ENCODE measurements at places on chromosomes 7 and 10. TPM values are rescaled to one million over a fixed set of nuclear protein-coding genes. Genes with fewer than 3 reads are reported as not detected.

Gene C10orf53
- not detected for total RNA-seq

DNA sequence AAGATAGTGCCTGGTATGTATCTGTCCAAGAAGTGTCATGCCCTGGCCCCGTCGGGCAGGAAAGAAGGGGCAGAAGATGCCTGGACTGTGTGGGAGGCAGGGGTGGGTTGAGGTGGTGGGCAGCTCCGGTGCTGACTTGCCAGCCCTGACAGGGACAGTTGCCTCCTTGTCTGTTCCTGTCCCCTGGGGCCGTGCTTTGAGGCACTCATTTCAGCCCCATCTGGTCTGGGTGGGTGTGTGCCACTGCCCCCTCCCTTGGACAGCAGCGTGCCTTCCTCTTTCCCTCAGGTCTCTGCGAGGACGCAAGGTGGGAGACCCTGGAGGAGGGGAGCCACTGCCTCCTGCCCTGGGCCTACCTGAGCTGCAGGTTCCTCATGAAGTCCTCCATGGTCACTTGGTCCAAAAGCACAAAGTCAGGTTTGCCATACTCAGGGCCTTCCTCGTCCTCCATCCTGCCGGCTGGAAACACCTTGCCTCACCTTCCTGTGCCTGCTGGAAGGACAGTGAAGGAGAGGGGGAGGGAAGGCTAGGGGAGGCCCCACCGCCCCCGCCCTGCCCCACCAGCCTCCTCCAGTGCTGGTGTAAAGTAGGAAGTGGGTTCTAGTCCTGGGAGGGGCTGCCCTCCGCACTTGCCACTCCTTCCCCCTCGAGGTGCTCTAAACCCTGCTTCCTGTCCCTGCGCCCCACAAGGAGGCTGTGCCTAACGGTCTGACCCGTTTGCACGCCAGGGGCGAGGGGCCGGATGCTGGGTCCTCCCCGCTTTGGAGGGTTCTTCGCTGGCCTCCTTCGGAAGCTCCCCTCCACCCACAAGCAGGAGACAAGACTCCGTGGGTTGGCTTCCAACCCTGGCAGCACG, at the start of gene MYO1G:
TSS of gene MYO1G (minus strand) at position 505 of the 856 bp plus-strand sequence. CDS start at position 451, 54 bp downstream.
- DNase-seq, result no peak

DNA sequence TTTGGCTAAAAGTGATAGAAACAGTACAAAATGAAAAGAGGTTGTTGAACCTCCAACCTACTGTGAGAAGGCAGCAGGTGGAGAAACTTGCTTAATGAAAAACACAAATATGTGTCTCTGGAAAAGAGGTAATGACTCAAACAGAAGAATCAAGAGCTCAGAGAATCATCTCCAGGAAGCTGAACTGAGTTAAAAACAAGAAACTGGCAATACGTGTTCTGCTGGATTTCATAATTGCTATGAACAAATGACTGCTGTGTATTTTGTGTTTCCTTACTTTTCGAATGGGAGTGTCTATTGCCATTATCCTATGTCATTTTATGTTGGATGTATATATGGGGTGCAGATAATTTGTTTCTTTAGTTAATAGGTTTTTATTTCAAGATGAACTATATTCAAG, 401.1 kb downstream of the DGKB start:
- no peak for DNase-seq

- DNase-seq, result no peak
Measured at GRCh38 chr10:61354401-61354975, 98.7 kb downstream of the TMEM26 start.

DNA sequence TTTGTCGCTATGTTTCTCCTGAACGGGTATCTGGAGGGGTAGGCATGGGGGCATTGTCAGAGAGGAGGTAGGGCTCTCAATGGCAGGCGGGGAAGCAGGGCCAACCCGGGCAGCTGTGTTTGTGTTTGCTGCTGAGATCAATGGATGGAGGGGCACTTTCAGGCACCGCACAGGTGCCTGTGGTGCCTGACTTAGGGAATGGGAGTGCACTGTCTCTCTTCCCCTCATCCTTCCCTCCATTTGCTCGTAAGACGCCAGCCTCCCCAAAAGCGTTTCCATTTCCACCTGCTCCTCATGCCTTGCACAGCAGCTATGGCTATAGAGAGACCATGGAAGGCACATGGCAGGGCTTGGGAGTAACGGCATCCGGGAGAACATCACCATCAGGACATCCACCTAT, 615.9 kb upstream of the FOXK1 start:
- no peak for DNase-seq

DNA sequence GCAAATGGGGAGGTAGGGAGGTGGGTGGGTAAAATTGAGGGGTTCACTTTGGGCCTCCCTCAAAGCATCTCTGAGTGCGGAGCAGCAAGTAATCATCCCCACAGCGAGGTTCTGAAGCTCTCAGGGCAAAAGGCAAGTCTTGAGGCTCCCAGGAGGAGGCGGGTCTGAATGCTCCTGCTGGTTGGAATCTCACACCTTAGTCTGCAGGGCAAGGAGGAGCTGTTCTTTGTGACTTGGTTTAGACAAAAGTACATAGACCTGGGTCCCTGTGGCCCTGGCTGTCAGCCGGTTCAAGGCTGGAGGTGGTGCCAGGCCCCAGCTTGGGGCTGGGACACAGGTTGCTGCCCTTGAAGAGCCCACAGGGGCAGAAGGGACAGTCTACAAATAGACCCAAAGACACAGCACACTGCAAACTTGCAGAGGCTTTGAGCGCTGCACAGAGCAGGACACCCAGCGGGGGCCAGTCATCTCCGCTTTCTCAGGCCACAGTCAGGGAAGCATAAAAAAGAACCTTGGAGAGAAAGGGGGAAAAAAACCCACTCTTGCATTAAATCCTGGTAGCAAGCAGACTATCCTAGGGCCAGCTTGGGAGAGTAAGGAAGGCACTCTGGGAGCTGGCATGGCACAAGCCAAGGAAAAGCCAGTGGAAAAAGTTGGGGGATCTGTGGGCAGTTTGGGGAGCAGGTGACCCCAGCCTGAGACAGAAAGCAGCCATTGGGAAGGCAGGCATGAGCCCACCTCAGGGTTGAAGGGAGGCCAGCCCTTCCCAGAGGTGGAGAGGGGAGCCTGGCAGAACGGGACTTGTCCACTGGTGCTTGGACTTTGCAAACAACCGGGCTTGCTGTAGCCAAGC, 926 bp upstream of the C10orf71 start:
- no peak for DNase-seq

- no peak for DNase-seq
Measured at GRCh38 chr10:84966708-84967441, 638.5 kb downstream of the CCSER2 start.

DNA sequence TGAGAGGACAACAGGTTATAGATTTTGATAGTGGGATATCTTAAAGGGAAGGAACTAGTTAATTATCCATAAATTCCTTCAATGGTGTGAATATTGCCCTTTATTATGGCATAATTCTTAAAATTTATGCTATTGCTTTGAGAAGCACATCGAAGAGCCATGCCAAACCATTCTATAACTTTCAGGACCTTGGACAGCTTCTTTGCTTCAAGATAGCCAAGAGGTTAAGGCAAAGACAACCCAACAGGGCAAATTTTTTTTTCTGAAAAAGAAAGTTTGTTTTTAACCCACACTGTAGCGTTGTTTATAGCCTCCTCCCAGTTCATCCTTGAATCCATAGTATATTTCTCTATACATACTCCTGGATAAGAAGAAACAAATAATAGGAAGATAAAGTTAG, 103.2 kb downstream of the NRG3 start:
- no peak for DNase-seq

Gene URGCP
- total RNA-seq, result 32.2 TPM

Gene KCNIP2
- total RNA-seq, result 0.53 TPM

- no peak for DNase-seq
Measured at GRCh38 chr10:14723052-14723689, 51.5 kb downstream of the FAM107B start.

GRCh38 chr10:13003004-13003403, 1.5 kb upstream of the CCDC3 start:
- no peak for DNase-seq

Gene UNCX
- not detected for total RNA-seq

DNA sequence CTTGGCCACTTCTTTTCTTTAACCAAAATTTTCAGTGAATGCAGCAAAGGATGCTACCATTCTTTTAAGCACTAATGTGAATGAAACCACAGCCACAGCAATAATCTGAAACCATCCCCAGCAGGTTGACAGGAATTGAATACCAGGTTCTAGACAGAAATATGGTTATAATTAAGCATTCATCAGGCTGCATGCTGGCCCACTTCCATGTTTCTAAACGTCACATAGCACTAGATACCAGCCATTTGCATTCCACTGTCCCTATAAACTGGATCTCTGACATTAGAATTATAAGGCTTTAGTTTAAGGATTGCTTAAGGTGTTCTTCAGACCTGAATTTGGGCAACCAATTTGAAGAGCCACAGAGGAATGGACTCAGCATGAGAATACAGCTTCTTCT, 340.8 kb upstream of the KLF6 start:
- no peak for DNase-seq

DNA sequence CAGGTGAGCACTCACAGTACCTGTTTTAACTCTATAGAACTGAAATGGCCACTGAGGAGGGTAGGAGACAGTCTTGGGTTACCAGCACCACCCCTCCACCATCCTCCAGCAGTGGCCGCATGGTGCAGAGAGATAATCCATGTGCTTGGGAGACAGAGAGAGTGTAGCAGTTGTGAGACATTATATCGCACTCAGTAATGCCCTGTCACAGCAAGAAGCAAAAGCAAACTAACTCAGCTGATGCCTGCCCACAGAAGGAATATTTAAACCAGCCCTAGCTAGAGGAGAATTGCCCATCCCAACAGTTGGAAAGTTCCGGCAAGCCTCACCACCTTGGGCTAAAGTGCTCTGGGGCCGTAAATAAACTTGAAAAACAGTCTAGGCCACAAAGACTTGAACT, 58.8 kb upstream of the HBP1 start:
- DNase-seq, result no peak
